Activated CD4-positive, alpha-beta T cell treated with anti-CD3 and anti-CD28 coated beads, Interleukin-2, amount 10 ng/mL, durations not matched to agents 7 days and 5 days (primary cell): ENCODE measurements at places on chromosomes 13 and 19. TPM values are rescaled to one million over a fixed set of nuclear protein-coding genes. Genes with fewer than 3 reads are reported as not detected.

The ZNF480 gene
- total RNA-seq, result 18.4 TPM

DNA sequence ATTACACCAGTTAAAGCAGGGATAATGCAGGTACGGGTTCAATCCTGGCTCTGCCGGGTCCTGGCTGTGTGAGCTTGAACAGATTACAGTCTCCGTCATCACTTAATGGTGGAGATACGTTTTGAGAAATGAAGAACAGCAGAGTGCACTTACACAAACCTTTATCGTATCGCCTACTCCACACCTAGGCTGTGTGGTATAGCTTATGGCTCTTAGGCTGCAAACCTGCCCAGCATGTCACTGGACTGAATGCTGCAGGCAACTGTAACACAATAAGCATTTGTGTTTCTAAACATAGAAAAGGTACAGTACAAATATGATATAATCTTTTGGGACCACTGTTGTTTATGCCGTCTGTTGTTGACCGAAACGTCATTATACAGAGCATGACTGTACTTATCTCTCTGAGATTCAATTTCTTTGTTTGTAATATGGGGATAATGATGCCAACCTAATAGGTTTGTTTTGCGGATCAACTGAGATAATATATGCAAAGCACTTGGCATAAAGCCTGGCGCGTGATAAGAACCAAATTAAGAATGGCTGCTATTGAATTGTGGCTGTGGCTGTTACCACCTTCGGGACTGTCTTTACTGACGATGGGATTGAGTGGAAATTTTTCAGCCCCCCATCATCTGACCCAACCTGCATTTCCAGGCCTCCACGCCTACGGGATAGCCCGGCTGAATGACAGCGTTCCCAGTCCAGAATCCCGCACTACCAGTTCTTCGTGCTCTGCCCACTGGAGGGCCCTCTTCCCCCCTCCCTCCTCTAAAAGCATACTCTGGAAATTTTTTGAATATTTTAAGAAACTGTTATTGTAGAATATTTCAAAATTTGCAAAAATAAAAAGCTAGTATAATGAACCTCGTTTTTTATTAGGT lies 11.2 kb downstream of the KRTDAP start:
- H3K36me3 ChIP-seq, result no peaks in the 10 kb centered on the region
- H3K27ac ChIP-seq, result no peak overlapping the region
- DNase-seq, result no peak
- no peaks in the 10 kb centered on the region for H3K4me1 ChIP-seq
- no peak overlapping the region for H3K4me3 ChIP-seq
- H3K27me3 ChIP-seq, result peaks cover 4% of the 10 kb centered on the region

- no peak overlapping the region for H3K4me3 ChIP-seq
- no peak for DNase-seq
- peaks cover 5% of the 10 kb centered on the region for H3K27me3 ChIP-seq
- no peak overlapping the region for H3K27ac ChIP-seq
- H3K4me1 ChIP-seq, result peaks cover 11% of the 10 kb centered on the region
- H3K36me3 ChIP-seq, result no peaks in the 10 kb centered on the region
These were observed 145.0 kb downstream of the TNFRSF19 start for GRCh38 chr13:23715092-23715761.

DNA sequence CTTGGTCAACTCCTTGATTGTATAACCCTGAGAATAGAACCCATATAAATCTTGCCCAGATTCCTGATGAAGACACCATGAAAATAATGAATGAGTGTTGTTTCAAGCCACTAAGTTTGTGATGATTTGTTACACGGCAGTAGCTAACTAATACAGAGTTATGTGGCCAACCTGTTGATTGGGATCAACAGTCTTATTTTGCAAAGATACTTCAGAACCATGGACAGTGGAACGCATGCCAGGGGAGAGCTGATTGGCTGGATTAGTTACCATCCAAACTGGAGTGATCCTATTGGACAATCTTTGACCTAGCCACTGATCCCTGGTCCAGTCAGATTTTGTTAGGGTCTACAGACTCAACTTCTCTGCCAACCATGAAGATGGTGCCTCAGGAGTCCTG lies 26.6 kb downstream of the CD70 start:
- no peak overlapping the region for H3K4me3 ChIP-seq
- peak; percentile 47 for DNase-seq
- no peaks in the 10 kb centered on the region for H3K4me1 ChIP-seq
- H3K27me3 ChIP-seq, result peaks cover 30% of the 10 kb centered on the region

- no peak for DNase-seq
- no peak overlapping the region for H3K4me3 ChIP-seq
- peaks cover 5% of the 10 kb centered on the region for H3K27me3 ChIP-seq
- no peak overlapping the region for H3K27ac ChIP-seq
- no peaks in the 10 kb centered on the region for H3K36me3 ChIP-seq
- H3K4me1 ChIP-seq, result peaks cover 12% of the 10 kb centered on the region
These were observed 3.0 kb upstream of the MATK start for GRCh38 chr19:3788996-3789778.

GRCh38 chr13:30334663-30335386 lies 27.5 kb upstream of the KATNAL1 start:
- H3K4me3 ChIP-seq, result no peak overlapping the region
- peaks cover 9% of the 10 kb centered on the region for H3K36me3 ChIP-seq
- DNase-seq, result peak; percentile 45
- peaks cover 18% of the 10 kb centered on the region for H3K4me1 ChIP-seq
- H3K27ac ChIP-seq, result no peak overlapping the region
- H3K27me3 ChIP-seq, result peaks cover 6% of the 10 kb centered on the region
